Activated T-helper 1 cell treated with Interleukin-2 at 50 U/mL for 16 hours (primary cell): ENCODE measurements at places on chromosomes 7 and 10.
A peak's percentile ranks its signal among the peaks of the same experiment; 100 is the strongest.

DNA sequence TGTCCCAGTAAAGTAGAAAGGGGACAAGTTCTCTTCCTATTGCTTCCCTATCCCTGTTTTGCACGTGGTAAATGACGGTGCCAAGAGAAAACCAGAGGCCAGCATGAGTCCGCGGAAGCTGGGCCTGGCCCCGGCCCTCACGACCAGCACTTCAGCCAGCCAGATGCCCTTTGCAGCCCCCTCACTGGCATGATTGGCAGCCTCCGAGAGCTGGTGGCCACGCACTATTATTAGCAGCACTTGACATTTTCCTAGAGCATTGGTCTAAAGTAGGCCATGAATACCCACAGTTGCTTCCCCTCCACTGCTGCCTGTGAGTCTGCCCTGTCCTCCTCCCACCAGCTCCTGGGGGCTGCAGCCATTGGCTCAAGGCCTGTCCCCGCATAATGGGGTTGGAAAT is 369.1 kb downstream of the PLXNA4 start:
- DNase-seq = no peak

GRCh38 chr7:99672573-99672972 is 7.2 kb downstream of the CYP3A5 start:
- no peak for DNase-seq

DNA sequence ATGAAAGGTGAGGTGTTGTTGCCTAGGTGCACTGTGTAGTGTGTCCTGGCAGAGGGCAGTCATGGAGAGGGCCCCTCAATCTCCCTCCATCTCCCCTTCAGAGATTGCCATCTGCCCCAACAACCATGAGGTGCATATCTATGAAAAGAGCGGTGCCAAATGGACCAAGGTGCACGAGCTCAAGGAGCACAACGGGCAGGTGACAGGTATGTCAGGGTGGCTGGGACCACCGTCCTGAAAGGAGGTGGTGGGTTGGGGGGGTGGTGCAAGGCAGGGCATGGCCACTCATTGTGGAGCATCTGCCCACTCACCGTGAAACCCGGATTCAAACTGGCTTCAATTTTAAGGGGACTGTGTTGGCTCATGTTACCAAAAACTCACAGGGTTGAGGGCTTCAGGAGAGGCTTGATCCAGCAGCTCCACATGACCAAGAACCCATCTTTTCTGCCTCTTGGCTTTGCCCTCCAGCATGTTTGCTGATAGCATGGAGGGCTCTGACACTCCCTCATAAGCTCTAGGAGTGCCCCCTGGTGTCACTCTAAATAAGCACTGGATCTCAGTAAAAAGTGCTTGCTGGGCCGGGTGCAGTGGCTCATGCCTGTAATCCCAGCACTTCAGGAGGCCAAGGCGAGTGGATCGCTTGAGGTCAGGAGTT is 12.2 kb downstream of the ARPC1B start:
- no peak for DNase-seq

- DNase-seq = no peak
Measured at GRCh38 chr7:139674341-139674740, 103.5 kb downstream of the HIPK2 start.

DNA sequence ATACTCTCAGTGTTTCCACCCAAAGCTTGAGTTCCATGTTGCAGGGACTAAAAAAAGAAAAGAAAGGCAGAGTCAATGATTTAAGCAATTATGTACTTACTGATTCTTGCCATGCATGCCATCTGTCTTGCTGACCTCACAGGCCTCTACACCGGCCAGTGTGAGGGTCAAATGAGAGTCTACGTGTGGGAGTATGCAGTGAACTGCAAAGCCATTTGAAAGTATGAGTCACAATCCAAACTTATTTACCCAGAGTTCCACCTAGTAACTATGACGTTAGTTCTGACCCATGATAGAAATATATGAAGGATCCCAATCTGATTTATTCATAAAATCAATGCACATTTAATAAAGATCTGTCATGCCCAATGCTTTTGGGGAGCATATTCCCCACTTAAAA is 26.5 kb downstream of the PDE1C start:
- no peak for DNase-seq

- DNase-seq = no peak
Measured at GRCh38 chr10:98664329-98665042, 217.8 kb upstream of the HPS1 start.

GRCh38 chr7:22001345-22002004 is 55.8 kb upstream of the CDCA7L start:
- no peak for DNase-seq

DNA sequence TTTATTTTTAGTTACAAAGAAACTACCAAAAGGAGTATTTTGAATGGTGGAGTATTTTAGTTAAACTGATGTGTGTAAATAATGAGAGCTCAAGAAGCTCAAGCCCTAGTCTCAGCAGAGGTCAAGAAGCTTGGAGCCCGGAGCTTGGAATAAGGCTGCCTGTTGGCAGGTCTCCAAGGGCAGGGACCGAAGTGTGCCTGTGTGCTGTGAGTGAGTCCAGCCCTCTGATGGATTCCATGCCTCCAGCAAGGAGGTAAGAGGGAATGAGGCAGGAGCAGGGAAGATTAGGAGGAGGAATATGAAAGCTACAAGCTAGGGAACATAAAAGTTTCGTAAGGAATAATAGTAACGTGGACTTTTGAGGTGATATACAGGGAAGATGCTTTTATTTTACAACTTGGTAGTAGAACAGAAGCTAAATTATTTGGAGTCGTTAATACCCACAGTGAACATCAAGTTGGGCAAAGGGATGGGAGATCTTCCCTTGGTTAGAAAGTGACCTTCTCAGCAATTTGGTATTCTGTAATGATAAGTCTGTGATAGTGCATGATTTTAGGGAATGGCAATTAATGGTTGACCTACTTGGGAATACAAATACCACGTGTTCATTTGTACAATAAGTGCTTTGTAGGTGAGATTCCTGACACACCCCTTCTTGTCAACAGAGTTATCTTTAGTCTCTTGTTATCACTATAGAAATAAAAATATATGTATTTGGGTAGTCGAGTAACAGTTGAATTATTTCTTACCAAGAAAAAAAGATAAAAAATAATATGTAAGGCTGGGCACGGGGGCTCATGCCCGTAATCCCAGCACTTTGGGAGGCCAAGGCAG is 4.6 kb downstream of the SEC23IP start:
- DNase-seq = no peak

GRCh38 chr7:100963386-100963785 is 6.0 kb upstream of the MUC12 start:
- no peak for DNase-seq

GRCh38 chr10:46524472-46525176 is 31.8 kb downstream of the GPRIN2 start:
- no peak for DNase-seq

- DNase-seq = peak; percentile 33
Measured at GRCh38 chr10:70758757-70759514, 26.2 kb downstream of the TBATA start.

DNA sequence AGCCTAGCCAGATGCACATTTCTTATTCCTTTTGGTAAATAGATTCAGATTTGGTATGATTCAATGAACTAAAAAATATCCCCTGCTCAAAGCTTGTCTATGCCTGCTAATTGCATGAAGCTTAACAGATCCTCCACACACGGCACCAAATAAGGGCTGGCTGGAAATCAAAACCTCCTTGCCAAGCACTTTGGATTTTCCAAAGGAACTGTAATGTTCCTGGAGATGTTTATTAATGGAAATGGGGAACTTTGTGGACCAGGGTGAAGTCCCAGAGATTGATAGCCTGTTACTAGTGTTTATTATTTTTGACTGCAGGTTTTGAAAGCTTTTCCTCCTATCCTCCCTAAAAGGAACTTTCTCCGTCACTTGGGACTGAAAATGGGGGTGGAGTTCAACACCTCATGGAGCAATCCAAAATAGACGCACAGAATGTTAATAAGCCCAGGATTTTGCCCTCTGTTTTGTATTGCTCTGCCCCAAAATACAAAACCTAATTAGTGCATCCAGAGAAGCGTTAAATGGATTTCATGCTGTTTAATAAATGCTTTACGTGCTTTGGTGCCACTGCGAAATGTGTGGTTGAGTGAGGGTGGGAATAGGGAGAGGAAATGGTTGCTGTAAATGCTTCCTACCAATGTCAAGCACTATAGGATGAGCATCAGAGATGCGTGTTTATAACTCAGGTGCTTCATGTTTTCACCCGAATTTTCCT is 1027.7 kb downstream of the LRMDA start:
- no peak for DNase-seq

- no peak for DNase-seq
Measured at GRCh38 chr7:83850941-83851340, 202.0 kb upstream of the SEMA3E start.
